Cardiac septum (tissue), 1 donor: ENCODE measurements at places on chromosomes 16 and 17.

DNA sequence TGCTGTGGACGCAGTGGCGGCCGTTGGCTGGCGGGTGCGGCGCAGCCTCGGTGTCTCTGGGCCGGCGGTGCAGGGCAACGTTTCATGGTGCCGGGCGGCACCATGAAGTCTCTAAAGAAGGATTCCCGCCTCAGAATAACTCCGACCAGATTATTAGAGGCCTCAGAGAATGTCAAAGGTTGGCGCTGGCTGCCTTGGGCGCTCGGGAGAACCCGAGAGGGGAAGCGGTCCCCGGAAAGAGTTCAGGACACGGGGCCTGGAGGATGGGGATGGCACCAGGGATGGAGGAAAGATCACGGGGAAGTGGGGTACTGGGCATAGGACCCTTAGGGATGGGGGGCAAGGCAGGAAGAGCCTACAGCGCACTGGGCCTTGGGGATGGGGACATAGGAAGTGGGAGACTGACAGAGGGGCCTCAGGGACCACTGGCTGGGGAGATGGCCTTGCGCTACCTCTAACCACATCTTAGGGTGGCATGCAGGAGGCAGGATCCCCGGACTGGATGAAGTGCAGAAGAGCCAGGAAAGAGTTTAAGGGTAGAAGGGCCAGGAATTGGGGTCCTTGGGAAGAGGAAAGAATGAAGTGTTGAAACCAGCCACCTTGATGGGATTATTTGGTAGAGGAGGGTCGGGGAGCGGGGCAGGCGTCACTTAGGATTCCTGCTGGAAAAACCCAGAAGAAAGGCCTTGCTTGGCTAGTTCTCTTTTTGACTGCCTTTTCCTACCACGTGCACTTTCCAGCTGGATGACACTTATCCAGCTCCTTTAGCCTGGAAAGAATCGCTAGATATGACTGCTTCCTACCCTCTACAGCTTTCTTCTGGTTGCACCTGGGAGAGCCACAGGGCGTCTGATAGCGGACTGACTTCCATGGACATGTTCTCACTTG, 578 bp downstream of the MYCBPAP start:
- DNase-seq: no peak

- DNase-seq: no peak
These were observed 9.1 kb downstream of the CRHR1 start for GRCh38 chr17:45792995-45793755.

DNA sequence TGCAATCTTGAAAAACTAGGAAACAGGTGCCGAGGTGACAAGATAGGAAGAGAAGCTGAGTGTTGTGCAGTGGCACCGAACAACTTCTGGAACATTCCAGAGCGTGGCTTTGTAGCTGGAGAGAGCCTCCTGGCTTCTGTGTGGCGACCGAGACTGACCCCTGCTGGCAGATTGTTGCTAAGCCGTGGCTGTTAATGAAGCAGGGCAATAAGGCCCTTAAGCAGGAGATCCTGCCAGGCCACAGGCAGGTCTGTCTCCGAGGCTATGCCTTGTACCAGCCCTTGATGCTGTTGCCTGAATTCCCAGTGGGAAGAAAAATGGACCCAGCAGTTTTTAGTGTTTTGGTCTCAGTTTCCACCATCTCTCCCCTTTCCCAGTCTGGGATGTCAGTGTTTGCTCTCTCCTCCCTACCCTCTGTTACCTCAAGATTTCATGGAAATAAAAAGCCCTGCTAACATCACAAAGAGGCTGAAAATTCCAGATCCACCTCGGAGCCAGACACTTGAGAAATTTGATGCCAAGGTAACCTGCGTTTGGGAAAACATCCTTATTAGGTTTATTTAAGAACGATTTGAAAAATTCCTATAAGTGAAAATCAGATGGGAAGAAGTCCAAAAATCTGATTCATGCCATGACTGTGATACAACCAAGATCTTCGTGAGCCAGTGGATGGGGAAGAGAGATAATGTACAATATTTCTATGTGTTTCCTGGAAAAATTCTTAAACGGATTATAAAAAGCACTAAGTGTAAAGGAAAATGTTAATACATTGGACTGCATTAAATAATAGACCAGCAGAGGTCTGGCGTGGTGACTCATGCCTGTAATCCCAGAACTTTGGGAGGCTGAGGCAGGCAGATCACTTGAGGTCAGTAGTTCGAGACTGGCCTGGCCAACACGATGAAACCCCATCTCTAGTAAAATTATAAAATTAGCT, 265.1 kb downstream of the PRKCA start:
- peak; percentile 83 for DNase-seq

- DNase-seq: no peak
These were observed 146.5 kb upstream of the CDH11 start for GRCh38 chr16:65268331-65268730.
